Skin of body (tissue), 3 donors: ENCODE measurements at places on chromosomes 5 and 9.
A peak's percentile ranks its signal among the peaks of the same experiment; 100 is the strongest.

DNA sequence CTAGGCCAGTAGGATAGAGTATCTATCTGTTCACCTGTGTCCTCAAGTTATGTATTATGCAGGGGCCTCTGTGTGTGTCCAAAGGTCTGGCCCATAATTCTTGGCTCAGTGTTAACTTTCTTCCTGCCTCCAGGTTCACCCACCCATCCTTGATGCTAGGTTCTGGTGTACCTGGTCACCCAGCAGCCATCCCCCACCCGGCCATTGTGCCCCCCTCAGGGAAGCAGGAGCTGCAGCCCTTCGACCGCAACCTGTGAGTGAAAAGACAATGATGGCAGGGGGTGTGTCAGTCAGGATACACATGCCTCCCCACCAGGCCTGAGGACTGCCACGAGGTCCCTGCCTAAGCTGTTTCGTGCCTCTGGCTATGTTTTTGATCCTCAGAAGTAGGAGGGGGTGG is 27.6 kb downstream of the TCF7 start:
- no peak for DNase-seq

GRCh38 chr5:88144219-88145001 is 124.2 kb downstream of the TMEM161B start:
- no peak for DNase-seq

DNA sequence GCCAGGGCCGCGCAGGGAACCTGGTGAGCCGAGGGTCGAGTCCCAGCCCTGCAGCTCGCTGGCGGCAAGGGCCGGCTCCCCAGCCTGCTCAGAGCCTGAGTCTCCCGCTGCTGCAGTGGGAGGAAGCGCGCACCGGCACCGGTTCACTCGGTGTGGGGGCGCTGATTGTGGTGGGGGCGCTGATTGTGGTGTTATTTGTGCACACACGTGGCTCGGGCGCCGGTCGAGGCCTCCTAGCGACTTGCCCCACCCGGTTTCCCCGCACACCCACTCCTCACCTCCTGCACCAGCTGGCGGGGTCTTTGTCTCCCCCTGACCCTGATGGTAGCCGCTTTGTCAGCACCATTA is 266.7 kb downstream of the NSG2 start:
- DNase-seq, result no peak

GRCh38 chr5:117943541-117943940 is 1044.8 kb downstream of the DTWD2 start:
- DNase-seq, result peak; percentile 35

DNA sequence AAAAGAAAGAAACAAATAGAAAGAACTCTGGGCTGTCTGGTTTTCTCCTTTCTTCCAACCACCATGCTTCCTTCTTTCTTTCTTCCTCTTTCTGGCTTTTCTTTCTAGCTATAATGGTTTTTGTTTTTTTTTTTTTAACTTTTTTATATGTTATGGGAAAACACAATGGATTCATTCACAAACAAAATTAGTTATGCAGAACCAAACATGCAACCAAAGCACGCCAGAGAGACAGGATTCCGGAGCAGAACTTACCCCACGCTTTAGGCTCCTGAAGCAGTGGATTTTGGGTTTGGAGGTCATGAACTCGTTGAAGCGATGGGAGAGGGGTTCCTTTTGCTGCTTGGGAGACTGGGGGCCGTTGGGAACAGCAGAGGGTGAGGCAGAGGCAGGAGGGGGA is 88.3 kb downstream of the USP20 start:
- DNase-seq, result no peak

DNA sequence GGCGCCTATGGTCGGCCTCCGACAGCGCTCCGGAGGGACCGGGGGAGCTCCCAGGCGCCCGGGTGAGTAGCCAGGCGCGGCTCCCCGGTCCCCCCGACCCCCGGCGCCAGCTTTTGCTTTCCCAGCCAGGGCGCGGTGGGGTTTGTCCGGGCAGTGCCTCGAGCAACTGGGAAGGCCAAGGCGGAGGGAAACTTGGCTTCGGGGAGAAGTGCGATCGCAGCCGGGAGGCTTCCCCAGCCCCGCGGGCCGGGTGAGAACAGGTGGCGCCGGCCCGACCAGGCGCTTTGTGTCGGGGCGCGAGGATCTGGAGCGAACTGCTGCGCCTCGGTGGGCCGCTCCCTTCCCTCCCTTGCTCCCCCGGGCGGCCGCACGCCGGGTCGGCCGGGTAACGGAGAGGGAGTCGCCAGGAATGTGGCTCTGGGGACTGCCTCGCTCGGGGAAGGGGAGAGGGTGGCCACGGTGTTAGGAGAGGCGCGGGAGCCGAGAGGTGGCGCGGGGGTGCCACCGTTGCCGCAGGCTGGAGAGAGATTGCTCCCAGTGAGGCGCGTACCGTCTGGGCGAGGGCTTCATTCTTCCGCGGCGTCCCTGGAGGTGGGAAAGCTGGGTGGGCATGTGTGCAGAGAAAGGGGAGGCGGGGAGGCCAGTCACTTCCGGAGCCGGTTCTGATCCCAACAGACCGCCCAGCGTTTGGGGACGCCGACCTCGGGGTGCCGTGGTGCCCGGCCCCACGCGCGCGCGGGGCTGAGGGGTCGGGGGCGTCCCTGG is 561 bp downstream of the DAPK1 start:
- DNase-seq, result no peak

DNA sequence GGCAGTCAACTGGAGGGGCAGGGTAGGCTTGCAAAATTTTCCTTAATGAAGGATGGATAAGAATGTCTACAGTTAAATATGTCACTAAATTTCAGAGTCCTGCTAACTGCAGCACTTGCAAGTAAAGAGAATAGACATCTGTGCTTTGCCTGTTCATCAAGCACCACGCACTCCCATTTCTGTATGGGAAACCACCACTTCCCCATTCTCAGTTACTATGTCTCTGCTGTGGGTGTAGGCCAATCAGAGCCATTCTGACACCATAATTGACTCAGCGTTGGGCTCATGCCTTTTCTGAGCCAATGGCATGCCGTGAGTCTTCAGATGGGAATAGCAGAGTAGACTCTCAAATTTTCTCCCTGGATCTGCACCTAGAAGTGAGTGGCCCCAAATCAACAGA is 247.5 kb downstream of the GABRB2 start:
- DNase-seq, result no peak

DNA sequence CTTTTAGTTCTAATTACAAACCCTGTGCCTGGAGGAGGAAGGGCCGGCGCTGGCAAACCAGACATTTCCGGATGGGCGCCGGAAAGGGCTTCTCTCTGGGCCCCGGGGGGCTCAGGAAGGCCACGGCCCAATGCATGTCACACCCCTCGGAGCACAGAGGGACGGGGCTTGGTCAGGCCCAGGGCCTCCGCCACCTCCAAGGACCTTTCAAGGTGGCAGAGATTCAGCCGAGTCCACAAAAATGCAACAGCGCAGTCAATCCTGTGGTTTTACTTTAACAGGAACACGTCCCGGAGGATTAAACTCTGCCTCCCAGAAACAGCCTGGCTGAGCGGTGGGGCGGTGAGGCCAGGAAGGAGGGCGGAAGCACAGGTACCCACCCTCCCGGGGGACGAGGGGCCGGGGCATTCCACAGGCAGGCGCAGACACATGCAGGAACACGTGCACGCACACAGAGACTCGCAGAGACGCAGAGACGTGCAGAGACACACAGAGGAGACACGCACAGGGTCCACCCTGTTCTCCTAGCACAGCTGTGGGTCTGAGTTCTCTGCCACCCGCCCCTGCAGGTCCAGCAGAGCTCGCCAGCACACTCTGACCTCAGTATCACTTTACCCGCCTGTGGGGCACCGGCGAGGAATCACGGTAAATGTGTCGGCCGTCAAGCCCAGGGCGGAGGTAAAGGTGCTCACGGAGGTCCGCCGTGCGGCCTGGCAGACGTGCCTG is 23.0 kb downstream of the SLC9A3 start:
- DNase-seq, result no peak

- no peak for DNase-seq
Observed at GRCh38 chr5:107544476-107544875, 126.3 kb downstream of the EFNA5 start.

GRCh38 chr9:112000743-112001142 is 104.1 kb downstream of the UGCG start:
- DNase-seq, result no peak

- no peak for DNase-seq
Observed at GRCh38 chr9:93200449-93200742, 16.5 kb downstream of the WNK2 start.
